NCI-H1105 treated with DMSO at 0.1 percent for 48 hours (cell line): ENCODE measurements at places on chromosomes 7 and 10.

- DNase-seq: no peak
These were observed 103.9 kb downstream of the SKAP2 start for GRCh38 chr7:26760501-26760900.

- peak; percentile 86 for DNase-seq
These were observed 342 bp upstream of the KLF6 start for GRCh38 chr10:3785251-3785850.

- DNase-seq: no peak
These were observed 89.5 kb upstream of the CCDC6 start for GRCh38 chr10:59995862-59996261.

- peak; percentile 79 for DNase-seq
These were observed 270.3 kb downstream of the BBS9 start for GRCh38 chr7:33399528-33400213.

DNA sequence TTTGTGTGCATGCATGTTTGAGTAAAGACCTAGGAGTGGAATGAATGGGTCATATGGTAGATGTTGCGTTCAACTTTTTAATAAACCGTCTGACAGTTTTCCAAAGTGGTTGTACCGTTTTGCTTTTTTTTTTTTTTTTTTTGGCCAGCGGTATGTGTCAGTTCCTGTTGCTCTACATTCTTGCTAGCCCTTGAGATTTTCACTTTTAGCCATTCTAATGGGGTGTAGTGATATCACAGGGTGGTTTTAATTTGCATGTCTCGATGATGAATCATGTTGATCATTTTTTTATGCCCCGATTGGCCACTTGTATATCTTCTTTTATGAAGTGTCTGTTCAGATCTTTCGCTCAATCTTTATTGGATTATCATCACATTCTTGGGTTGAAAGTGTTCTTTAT, 320.7 kb downstream of the CAMK1D start:
- no peak for DNase-seq

DNA sequence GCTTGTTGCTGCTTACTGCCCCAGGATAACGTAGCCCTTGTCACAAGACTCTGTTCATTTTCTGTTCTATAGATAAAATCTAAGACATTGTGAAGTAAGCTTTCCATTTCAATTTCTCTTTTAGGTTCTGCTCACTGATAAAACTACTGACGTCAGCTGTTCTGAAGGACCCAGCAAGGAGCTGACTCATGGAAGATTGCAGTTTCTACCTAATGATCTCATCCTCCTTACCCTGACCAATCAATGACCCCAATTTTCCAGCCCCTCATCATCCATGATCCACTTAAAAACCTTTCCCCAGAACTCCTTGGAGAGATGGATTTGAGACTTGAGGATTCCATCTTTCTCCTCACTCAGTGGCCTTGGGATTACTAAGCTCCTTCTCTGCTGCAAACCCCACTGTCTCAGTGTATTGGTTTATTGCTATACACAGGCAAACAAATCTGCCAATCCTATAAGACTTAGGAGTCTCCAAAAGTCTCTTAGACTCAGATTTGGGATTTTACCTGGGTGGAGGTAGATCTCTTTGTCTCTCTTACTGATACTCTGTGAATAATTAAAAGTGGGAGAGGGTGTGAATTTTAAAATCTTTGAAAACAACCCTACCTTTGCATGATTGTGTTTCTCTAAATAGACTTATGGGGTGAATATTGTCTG, 109.2 kb upstream of the TRIM24 start:
- no peak for DNase-seq

- DNase-seq: no peak
These were observed 20.1 kb downstream of the P4HA1 start for GRCh38 chr10:73076360-73077183.

- peak; percentile 36 for DNase-seq
These were observed 57.1 kb downstream of the CHRM2 start for GRCh38 chr7:136925556-136925955.
